Right forelimb (tissue), 1 donor: ENCODE measurements at places on chromosomes 2 and 18.

GRCh38 chr2:117948615-117949014, 65.3 kb downstream of the CCDC93 start:
- DNase-seq = no peak

GRCh38 chr2:175575346-175576258, 394.1 kb upstream of the ATP5MC3 start:
- no peak for DNase-seq

- no peak for DNase-seq
Measured at GRCh38 chr18:9694174-9694573, 13.9 kb upstream of the RAB31 start.

DNA sequence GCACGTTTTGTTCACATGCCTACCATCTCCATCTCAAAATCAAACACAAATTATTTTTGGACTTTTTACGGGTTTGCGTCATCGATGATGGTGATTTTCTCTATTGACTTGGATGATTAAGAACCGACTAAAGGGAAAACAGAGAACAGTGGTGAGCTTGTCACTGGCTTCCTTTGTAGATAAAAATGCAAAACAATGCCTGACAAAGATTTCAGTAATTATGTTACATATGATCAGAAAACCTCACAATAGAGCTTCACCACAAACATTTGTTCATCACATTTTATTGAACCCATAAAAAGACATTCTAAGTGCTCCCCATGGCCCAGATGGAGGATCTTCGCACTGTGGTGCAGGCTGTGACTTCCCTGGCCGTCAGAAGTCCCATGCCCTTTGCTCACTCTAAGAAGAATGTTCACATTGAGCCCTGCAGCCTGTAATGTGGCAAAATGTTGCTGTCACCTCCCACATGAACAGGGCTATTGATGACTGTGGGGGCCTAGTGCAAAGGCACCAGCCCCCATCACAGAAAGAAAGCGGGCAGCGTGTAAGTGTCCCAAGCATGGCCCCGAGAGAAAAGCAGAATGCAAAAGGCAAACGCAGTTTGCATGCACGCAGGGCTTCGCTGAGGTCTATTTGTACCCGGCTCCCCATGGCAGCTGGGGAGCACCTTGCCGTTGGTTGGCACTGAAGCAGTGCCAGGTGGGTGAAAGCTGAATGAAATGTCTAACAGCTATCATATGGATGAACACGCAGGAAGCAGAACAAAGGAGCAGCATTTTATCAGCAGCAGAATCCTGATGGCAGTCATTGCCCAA, 60.6 kb downstream of the BCL2 start:
- DNase-seq = no peak

GRCh38 chr2:16371751-16372150, 293.9 kb downstream of the CYRIA start:
- DNase-seq = no peak

GRCh38 chr18:77254711-77255405, 5.2 kb downstream of the GALR1 start:
- no peak for DNase-seq

DNA sequence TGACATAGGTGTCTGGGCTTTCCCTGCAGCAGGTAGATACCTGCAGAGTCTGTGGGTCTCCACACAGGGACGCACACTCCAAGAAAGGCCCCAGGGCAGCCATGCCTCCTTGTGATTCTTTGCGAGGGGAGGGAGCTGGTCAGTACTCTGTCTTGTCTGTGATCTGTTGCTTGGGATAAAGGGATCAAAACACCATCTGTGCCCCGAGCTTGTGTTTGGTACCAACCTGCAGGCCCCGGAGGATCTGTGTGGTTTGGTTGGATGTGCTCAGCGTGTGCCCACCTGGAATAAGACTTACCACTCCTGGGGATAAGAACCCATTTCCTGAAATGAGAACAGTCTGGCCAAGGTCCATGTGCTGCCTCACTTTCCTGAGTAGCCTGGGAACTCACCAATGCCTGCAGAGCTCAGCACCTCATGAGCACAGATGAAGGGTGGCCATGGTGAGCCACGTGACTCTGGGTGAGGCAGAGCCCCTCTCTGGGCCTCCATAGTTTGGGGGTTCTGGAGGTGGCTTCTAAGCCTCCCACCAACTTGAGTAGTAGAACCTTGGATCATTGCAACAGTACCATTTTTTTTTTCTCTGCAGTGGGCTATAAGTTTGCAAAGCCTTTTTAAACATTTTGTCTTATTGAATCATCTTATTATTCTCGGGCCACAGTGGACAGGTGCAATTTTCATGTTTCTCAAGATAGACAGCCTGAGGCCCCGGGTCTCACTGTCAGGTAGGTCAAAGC, 134.8 kb downstream of the DDX1 start:
- DNase-seq = no peak
